ENCODE measurements at places on chromosomes 11 and 22.
A peak's percentile ranks its signal among the peaks of the same experiment; 100 is the strongest.

- DNase-seq = no peak
Measured at GRCh38 chr11:100984668-100985067, 144.9 kb downstream of the PGR start.

DNA sequence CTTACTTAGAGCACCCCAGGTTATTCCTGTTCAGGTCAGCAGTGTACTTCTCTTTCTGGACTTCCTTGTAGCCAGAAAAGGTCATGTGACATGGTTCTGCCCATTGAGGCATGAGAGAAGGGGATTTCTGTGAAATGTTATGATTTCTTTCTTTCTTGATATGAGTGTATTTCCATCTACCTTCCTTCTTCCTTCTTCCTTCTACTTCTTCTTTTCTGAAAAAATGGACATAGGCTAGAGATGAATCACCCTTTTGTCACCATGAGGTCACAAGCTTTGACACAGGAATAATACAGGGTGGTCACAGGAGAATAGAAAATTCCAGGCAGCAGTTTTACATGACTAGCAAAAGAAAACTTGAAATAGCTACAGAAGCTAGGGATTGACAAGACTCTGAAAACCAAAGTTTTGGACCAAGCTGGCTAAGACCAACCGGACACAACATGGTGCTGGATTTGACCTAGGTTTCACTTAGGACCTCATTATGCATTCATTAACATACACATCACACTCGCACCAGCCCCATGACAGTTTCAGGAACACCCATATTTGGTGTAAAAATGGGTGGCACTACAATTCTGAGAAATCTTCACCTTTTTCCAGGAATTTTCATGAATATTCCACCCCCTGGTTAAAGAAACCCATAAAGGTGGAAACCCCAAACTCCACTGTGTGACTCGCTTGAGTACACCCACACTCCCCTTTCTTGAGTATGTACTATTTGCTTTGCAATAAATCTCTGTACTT lies 21.2 kb upstream of the MAP6 start:
- DNase-seq = peak; percentile 65

DNA sequence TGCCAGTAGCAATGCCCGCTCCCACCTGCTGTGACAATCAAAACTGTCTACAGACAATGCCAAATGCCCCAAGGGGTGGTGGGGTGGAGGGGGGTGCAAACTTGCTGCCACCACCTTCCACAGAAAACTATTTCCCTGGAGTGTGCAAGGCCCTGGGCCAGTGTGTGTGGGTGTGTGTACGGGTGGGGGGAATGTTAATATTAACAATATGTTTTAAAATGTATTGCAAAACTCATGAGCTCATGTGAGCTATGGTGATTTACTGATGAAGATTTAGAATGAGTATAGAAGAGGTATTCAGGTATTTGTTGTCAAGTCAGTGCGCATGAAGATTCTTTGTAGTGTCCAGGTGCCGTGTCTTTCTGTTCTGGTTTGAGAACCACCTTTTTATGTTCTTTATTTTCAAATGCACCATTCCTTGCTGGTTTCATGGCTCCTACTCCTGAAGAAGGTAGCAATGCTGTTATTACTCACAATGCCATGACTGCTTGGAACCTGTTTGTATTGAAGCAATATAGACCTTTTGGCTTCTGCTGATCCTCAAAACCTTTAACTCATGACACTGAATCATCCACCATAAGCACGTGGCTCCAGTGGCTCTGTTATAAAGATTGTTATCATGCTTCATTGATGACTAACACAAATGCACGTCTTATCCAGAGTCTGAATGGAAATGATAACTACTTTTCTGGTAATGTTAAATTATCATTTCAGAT lies 29.9 kb upstream of the AQP11 start:
- DNase-seq = no peak

DNA sequence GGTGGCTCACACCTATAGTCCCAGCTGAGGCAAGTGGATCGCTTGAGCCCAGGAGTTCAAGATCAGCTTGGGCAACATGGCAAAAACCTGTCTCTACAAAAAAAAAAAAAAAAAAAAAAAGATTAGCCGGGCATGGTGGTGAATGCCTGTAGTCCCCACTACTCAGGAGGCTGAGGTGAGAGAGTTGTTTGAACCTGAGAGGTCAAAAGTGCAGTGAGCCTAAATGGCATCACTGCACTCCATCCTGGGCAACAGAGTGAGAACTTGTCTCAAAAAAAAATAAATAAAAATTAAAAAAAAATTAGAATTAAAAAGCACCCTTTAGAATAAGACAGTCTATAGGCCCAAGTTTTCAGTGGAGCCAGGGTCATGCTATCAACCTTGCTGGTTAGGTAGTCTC lies 95.5 kb downstream of the PDHX start:
- DNase-seq = peak; percentile 58

- DNase-seq = no peak
Measured at GRCh38 chr22:24519496-24519895, 24.4 kb downstream of the UPB1 start.

DNA sequence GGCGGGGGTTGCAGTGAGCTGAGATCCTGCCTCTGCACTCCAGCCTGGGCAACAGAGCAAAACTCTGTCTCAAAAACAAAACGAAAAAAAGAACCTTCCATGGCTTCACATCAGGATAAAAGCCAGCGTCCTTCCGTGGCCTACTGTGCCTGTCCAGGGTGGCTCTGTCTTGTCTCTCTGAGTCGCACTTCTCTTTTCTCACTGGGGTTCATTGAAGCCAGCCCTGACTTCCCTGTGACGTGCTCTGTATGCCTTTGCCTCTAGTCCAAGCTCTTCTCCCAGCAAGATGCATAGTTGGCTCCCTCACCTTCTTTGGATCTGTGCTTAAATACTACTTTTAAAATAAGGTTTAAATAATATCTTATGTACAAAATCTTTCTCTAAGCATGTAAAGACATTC lies 11.6 kb downstream of the ATXN10 start:
- DNase-seq = peak; percentile 31

- DNase-seq = no peak
Measured at GRCh38 chr11:60785806-60786361, 751 bp downstream of the MS4A10 start.

GRCh38 chr22:28148816-28149465 lies 229.9 kb upstream of the PITPNB start:
- no peak for DNase-seq

DNA sequence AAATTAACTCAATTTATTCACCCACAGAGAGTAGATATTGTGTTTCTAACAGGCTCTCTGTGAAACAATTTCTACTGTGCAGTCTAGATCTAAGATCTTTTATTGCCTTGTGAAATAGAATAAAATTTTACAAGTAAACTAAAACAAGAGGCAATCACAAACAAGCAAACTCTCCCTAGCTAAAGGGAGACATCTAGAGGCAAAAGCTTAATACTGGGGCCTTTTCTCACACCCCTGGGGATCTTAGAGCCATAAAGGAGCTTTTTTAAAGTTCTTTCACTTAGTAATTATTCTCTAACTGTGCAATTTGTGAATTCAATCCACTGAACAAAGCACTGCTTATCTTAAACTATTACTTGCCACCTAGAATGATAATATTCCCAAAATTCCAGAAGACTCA lies 19.7 kb downstream of the ALG9 start:
- no peak for DNase-seq

GRCh38 chr22:38034884-38035529 lies 22.2 kb upstream of the PICK1 start:
- no peak for DNase-seq

GRCh38 chr22:50563413-50564160 lies 868 bp upstream of the SYCE3 start:
- DNase-seq = no peak

- no peak for DNase-seq
Measured at GRCh38 chr11:74538680-74539079, 45.2 kb upstream of the LIPT2 start.
